ENCODE measurements at places on chromosomes 3 and 15.

GRCh38 chr3:123342631-123343080 is 106.2 kb downstream of the ADCY5 start:
- DNase-seq, result no peak

DNA sequence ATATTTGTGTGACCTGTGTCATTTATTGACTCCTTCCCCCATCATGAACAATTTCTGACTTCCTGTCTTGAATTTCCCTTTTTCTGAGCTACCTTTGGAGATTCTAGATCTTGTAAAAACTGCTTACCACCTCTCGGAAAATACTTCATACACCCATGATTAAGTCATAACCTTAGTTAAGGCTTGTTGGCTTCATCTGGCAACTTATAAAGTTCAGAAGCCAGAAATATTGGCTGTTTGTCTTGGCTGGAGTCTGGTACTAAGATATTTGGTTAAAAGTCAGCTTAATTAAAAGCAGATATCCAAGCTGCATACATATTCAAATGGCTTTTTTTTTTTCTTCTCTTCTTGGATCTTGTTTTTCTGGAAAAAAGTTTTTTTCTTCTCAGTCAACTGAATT is 37.3 kb upstream of the B3GALNT1 start:
- no peak for DNase-seq

DNA sequence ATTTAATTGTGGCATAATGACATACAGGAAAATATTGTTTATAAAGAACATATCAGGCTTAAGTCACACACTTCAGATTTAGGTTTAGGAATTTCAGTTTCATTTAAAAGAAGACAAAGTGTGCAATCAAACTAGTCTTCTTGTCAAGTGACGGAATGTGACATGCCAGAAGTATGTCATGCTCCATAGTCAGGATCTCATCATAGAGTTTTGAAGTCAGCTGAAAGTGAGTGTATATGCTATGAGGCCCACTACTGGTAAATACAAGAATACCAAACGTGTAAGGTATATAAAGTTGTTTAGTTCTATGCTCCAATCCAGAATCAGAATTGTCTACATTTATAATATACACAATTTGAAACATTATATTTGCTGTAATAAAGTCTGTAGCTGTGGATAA is 988.4 kb downstream of the TBL1XR1 start:
- no peak for DNase-seq

DNA sequence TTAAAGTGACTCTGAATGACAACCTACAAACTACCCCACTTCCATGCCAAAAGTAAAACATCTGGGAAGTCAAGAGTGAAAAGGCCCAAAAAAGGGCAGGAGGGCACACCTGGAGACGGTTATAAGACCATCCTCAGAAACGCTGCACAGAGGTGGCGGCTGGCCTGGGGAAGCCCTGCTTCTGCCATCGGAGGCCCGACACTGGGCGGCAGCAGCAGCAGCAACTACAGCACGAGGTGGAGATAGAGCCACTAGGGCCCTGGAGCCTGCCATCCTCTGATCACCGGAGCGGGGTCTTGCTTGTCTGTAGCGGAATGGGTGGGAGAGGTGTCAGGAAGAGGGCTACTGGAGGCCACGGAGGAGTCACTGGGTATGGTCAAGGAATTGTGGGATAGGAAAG is 283.3 kb downstream of the ADAMTS17 start:
- no peak for DNase-seq

DNA sequence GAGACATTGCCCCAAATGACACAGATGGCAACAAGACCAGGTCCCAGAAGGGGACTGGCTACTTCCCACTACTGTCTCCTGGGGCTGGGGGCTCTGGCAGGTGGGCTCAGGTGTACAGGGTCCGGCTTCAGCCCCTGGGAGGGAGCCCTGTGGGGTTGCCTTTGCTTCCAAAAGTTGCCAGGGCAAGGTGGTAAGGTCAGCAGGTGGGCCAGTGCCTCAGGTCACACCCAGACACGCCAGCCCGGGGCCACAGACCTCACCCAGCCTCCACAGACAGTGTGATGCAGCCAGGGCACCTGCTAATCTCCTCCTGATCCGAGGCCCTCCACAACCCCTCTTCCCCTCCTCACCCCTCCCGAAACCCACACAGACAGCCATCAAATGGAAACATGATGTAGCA is 7.5 kb downstream of the OXTR start:
- no peak for DNase-seq

DNA sequence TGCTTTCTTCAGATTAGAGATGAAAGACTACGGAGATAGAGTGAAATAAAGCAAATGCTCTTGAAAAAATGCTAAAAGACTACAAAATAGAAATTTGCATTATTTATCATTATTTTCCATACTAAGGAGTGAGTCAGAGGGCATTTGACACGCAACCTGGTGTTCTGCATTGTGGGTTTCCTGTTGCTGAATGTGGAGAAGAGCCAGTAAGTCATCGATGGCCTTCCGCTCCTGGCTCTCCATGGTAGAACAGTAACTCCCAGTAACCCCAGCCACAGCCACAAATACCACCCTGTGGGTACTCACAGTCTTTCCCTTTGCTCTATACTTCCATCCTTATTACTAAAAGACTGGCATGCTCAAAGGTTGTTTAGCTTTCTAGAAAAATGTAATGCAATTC is 61.5 kb downstream of the CGGBP1 start:
- peak; percentile 12 for DNase-seq
